Naive thymus-derived CD4-positive, alpha-beta T cell (primary cell): ENCODE measurements at places on chromosomes 13 and 19.
A peak's percentile ranks its signal among the peaks of the same experiment; 100 is the strongest.

GRCh38 chr13:28346154-28346553 lies 148.8 kb downstream of the FLT1 start:
- no peak for DNase-seq
- H3K36me3 ChIP-seq = no peaks in the 10 kb centered on the region
- no peak overlapping the region for H3K27ac ChIP-seq
- no peak overlapping the region for H3K4me3 ChIP-seq
- no peaks in the 10 kb centered on the region for H3K27me3 ChIP-seq

GRCh38 chr19:56118666-56119581 lies 2.2 kb downstream of the ZNF787 start:
- no peak for DNase-seq
- no peak overlapping the region for H3K4me3 ChIP-seq
- H3K27me3 ChIP-seq = no peaks in the 10 kb centered on the region
- H3K27ac ChIP-seq = peak overlapping the region; percentile 77

- H3K4me3 ChIP-seq = no peak overlapping the region
- peak overlapping the region; percentile 15 for H3K27ac ChIP-seq
- no peak for DNase-seq
- no peaks in the 10 kb centered on the region for H3K36me3 ChIP-seq
- H3K4me1 ChIP-seq = peaks cover 19% of the 10 kb centered on the region
Observed at GRCh38 chr19:50480281-50481111, 3.8 kb upstream of the GARIN5A start.

DNA sequence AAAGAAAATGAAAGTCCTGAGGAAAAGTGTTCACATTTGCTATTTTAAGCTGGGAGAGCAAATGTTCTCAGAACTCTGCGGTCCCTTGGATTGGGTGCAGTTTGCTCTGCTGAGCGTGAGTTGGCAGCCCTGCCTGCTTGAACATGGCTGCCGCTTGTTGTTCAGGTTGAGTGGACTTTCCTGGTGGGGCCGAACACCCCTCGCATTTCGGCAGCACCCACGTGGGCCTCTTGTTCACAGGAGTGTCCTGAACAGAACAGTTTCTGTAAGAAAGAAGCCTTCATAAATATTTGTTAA lies 10.8 kb upstream of the RNF113B start:
- no peaks in the 10 kb centered on the region for H3K4me1 ChIP-seq
- H3K27me3 ChIP-seq = no peaks in the 10 kb centered on the region
- DNase-seq = no peak
- no peak overlapping the region for H3K27ac ChIP-seq

- no peak overlapping the region for H3K4me3 ChIP-seq
- peak overlapping the region; percentile 51 for H3K27ac ChIP-seq
- no peaks in the 10 kb centered on the region for H3K27me3 ChIP-seq
- no peak for DNase-seq
- H3K36me3 ChIP-seq = no peaks in the 10 kb centered on the region
- no peaks in the 10 kb centered on the region for H3K4me1 ChIP-seq
Observed at GRCh38 chr19:28386066-28386465, 826.9 kb downstream of the UQCRFS1 start.

DNA sequence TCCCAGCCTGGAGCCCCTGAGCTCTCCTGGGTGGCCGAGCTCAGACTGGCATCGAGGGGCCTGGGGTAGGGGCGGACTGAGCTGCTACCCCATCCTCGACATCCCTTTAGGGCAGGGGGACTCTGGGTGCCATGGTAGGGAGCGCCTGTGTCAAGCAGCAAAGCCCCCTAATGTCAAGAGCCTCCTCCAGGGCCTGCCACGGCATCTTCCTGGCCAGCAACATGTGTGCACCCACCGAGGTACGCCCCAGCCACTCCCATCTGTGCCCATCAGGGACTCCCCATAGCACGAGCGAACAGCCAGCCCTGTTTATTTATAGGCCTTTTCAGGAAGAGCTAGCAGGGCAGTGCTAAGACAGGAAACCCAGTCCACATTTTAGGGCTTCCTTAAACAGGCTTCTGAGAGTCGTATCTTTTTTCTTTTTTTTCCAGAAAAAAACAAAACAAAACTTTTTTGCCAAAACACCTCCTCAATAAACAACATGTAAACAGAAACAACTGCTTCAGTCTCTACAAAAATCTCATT lies 14.3 kb downstream of the LRP3 start:
- H3K36me3 ChIP-seq = no peaks in the 10 kb centered on the region
- H3K27me3 ChIP-seq = no peaks in the 10 kb centered on the region
- no peak overlapping the region for H3K27ac ChIP-seq
- DNase-seq = no peak
- H3K4me3 ChIP-seq = no peak overlapping the region

DNA sequence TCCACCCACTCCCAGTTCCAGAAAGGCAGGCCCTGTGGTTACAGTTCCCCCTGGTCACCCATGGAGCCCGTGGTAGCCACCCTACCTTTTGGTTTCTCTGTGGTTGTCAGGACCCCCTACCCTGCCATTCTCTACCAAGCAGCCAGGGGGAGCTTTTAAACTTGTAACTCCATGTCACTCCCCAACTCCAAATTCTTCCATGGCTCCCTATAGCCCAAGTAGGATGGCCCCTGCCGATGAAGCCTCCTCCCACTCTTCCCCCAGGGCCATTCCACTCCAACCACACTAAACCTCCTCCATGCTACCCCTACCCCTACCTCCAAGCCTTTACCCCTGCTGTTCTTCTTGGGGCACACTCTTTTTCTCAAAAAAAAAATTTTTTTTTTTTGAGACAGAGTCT lies 2.2 kb downstream of the S1PR2 start:
- peaks cover 12% of the 10 kb centered on the region for H3K4me1 ChIP-seq
- H3K4me3 ChIP-seq = no peak overlapping the region
- H3K27ac ChIP-seq = no peak overlapping the region
- no peaks in the 10 kb centered on the region for H3K27me3 ChIP-seq
- no peaks in the 10 kb centered on the region for H3K36me3 ChIP-seq
- DNase-seq = peak; percentile 49

DNA sequence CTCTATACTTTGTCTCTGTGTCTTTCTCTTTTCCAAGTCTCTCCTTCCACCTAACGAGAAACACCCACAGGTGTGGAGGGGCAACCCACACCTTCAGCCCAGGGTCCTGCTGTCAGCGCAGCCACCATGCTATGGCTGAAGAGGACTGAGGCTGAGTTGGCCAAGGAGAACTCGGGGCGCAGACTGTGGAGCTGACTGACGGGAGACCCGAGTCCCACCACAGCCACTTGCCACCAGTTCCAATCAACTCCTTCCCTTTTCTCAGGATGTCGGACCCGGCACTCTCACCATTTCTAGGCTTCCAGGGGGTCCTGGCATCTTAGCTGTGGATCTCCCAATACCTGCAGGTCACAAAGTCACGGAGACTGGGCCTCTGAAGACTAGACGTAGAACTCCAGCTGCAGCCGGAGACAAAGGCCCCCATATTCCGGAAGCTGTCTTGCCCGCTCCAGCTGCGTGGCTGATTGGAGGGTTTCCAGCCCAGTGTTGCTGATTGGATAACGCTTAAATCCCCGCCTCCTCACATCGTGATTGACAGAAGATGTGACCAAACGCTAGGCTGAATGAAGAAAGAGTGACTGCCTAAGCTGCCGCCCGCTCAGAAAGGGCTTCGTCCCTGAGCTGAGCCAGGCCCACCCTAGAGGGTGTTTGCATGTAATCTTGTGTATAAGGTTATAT lies 63.6 kb downstream of the ZNF429 start:
- H3K27me3 ChIP-seq = no peaks in the 10 kb centered on the region
- no peaks in the 10 kb centered on the region for H3K4me1 ChIP-seq
- DNase-seq = peak; percentile 89
- peak overlapping the region; percentile 71 for H3K27ac ChIP-seq
- no peaks in the 10 kb centered on the region for H3K36me3 ChIP-seq
- H3K4me3 ChIP-seq = peak overlapping the region; percentile 64
